Stimulated activated CD4-positive, alpha-beta T cell treated with anti-CD3 and anti-CD28 coated beads, Interleukin-2, amount 100 ng/mL, for 24 hours (primary cell): ENCODE measurements at places on chromosomes 6 and 20.
A peak's percentile ranks its signal among the peaks of the same experiment; 100 is the strongest.

GRCh38 chr6:4844108-4844507 lies 67.9 kb downstream of the CDYL start:
- peak; percentile 18 for DNase-seq

- DNase-seq, result no peak
Observed at GRCh38 chr20:18973529-18974173, 160.1 kb downstream of the SCP2D1 start.

DNA sequence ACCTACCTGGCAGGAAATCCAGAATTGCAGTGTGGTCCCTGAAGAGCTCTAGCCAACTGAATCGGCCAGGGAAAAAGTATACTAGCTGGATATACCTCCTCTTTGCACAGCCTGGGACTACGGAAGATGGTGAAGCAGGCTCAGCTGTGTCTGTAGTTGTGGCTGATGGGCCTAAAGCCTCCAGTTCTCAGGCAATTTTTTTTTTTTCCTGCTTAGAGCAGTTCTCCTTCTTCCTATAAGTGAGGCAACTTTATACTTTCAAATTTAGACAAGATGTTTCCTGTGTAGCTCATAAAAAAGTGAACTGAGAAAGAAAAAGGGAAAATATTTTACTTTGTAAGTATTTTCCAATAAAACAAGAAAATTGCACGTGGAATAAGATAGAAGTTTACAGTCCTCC lies 172.9 kb downstream of the CARMIL1 start:
- DNase-seq, result no peak

GRCh38 chr6:14012313-14013030 lies 87.7 kb downstream of the RNF182 start:
- DNase-seq, result no peak

GRCh38 chr20:3813848-3814581 lies 6.3 kb upstream of the AP5S1 start:
- DNase-seq, result no peak
